ENCODE measurements at places on chromosomes 12 and 14.
A peak's percentile ranks its signal among the peaks of the same experiment; 100 is the strongest.

- no peak for DNase-seq
Measured at GRCh38 chr12:4353785-4354208, 25.7 kb downstream of the FGF23 start.

DNA sequence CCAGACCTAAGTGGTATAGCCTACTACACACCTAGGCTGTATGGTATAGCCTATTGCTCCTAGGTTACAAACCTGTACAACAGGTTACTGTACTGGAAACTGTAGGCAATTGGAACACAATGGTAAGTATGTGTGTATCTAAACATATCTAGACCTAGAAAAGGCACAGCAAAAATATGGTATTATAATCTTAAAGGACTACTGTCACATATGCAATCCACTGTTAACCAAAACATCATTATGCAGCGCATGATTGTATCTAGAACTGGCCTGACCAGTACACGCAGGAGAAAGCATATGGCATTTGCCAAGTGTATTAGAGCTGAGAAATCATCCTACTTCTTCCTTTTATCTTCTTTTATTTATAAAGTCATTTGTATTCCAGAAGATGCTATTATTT lies 75.5 kb downstream of the SLC8A3 start:
- no peak for DNase-seq

DNA sequence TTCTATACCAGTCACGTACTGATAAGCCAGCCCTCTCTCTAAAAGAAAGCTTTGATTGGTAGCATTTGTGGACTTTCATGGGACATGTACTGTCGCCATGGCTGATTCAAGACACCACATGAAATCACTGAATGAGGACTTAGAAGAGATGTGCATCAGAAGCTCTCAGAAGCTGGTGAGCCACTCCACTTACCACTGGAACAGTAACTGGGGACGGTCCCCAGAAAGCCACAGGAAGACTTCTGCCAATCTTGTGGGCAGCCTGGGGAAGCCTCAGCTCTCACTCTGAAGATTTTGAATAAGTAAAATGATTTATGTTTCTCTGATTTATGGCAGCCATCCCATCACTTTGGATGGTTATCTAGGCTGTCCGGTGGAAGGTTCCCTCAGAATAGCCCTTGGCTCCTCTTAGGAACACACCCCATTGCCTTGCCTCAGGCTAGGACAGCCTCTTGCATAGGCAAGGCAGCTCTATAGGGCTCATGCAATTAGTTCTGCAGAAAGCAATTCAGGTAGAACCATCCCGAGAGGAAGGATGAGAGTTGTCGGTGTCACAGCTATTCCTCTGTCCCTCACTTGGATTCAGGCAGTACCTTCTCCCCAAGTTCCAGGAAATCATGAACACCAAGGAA lies 9.8 kb downstream of the DHRS1 start:
- DNase-seq = no peak

- peak; percentile 47 for DNase-seq
Measured at GRCh38 chr12:126747530-126748149, 1519.3 kb upstream of the TMEM132C start.

GRCh38 chr12:131147894-131148293 lies 194.2 kb downstream of the ADGRD1 start:
- no peak for DNase-seq

GRCh38 chr12:5493018-5493417 lies 61.1 kb downstream of the NTF3 start:
- no peak for DNase-seq

DNA sequence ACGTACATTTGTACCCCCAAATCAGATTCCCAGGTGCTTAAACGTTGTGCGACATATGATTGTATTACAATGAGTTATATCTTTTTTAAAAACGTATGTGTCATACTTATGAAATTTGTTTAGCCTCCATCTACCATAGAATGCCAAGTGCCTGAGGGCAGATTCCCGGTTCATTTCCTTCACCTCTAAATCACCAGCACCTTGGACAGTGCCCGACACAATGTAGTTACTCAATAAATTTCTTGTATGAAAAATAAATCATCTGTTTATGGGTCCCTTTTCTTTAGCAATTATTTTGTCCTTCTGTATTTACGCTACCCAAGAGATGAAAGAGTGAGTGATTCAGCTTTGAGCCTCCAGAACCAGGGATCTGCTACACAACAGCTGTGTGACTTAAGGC lies 157.4 kb downstream of the TBX5 start:
- DNase-seq = no peak

DNA sequence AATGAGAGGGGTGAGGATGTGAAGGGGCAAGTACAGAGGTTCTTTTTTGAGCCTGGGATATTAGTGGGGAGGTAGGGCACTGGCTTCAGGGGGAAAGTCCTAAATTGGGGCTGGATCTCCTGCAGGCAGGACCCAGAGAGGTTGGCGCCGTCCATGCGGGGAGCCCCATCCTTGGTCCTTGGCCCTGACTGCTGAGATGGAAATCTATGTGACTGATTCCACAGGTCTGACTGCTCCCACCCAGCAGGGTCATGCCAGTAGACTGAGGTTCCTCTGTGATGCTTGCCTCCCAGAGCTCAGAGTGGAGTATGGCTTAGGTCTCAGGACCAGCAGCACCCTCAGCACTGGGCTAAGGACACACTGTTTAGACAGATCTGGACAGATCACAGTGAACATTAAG lies 988.6 kb upstream of the TMEM132C start:
- DNase-seq = no peak

DNA sequence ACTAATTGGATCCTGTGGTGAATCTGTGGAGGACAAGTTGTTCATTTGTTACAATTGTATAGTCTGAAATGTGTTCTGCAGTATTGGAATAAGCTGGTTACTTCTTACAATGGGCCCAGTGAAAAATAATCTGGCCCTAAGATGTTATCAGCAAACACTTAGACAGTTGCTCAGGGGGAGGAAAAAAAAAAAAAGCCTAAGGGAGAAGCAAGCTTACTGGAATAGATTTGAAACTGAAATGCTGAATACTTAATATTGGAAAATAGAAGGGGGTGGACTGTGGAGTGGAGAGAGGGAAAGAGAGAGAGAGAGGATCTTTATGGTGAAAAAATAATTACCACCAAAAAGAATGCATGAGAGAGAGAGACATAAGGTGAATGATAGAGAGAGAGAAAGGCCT lies 4.0 kb downstream of the FOXG1 start:
- peak; percentile 57 for DNase-seq

DNA sequence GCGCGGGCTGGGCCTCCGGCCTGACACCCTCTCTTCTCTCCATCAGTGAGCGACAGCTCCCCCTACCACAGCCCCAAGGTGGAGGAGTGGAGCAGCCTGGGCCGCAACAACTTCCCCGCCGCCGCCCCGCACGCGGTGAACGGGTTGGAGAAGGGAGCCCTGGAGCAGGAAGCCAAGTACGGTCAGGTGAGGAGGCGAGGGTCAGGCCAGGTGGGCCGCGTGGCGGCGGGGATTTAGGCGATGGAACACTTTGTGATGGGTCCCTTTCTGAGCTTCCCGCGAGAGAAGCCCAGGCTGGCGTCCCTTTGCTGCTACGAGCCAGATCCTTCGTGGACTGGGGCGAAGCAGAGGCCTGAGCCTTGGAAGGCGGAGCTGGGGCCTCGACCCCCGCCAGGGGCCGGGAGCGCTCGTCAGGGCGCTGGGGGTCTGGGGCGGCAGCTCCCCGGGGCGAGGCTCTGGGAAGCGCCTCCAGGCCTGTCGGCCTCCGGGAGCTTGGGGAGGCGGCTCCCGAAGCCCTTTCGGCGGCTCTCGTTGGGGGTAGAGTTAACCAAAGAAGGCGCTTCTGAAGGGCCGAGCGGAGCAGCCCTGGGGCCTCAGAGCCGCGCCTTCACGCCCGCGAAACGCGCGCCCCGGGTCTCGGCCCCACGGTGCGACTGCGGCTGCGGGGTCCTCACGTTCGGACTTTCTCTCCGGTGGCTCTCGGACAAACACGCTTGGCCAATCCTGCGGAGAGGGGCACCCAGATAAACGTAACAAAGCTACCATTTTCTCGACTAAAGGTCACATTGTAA lies 5.0 kb downstream of the PAX9 start:
- peak; percentile 50 for DNase-seq

DNA sequence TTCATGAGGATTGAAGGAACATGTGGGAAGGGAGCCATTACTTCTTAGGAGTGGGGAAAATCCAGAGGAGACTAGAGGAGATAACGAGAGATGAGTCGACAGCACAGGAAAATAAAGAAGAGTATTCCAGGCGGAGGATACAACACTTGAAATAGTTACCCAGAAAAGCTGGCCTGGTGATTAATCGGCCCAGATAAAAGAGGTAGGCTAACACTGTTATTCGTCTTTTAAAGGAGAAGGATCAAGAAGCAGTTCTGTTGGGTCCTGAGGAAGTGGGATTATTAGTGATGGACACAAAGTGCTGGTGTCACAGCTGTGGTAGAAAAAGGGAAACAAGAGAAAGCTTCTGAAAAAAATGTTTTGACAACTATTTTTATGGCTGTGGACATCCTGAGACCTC lies 425.3 kb downstream of the ZFP36L1 start:
- DNase-seq = no peak

GRCh38 chr12:105237666-105238065 lies 1.7 kb upstream of the APPL2 start:
- DNase-seq = no peak

- DNase-seq = no peak
Measured at GRCh38 chr12:117466677-117467362, 105.4 kb upstream of the NOS1 start.

DNA sequence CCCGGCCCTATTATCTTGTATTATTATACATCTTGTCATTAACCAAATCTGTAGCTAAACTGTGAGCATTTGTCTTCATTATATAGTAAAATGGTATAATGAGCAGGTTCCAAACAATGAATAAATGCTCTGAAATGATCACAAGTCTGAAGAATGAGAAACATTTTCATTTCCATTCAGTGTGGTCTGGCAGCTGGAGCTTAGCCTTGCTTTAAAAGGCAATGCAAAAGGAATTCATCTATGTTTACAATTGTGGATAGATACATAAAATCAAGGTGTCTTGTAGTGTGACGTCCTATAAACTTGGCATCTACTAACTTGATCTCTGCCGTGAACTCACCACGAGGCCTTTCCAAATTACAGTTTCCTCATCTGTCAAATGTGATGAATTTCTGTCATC lies 168.3 kb downstream of the RMST start:
- no peak for DNase-seq

- DNase-seq = peak; percentile 51
Measured at GRCh38 chr14:34997762-34998161, 15.0 kb downstream of the SRP54 start.

GRCh38 chr12:6778217-6778573 lies 5.9 kb downstream of the LAG3 start:
- DNase-seq = no peak

- DNase-seq = no peak
Measured at GRCh38 chr12:101925935-101926334, 48.6 kb downstream of the DRAM1 start.

DNA sequence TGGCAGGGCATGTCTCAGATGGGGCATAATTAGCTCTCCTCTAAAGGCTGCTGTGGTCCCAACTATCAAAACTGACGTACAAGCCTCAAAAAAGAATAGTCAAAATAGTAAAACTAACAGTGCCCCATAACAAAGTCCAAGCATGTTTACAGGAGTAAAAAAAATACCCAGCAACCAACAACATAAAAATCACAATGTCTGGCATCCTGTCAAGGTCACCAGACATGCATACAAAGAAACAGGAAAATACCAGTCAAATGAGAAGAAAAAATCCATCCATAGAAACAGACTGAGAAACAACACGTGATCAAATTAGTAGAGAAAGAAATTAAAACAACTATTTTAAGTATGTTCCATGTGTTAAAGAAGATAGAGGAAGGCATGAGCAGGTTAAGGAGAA lies 131.2 kb upstream of the C14orf180 start:
- DNase-seq = no peak

DNA sequence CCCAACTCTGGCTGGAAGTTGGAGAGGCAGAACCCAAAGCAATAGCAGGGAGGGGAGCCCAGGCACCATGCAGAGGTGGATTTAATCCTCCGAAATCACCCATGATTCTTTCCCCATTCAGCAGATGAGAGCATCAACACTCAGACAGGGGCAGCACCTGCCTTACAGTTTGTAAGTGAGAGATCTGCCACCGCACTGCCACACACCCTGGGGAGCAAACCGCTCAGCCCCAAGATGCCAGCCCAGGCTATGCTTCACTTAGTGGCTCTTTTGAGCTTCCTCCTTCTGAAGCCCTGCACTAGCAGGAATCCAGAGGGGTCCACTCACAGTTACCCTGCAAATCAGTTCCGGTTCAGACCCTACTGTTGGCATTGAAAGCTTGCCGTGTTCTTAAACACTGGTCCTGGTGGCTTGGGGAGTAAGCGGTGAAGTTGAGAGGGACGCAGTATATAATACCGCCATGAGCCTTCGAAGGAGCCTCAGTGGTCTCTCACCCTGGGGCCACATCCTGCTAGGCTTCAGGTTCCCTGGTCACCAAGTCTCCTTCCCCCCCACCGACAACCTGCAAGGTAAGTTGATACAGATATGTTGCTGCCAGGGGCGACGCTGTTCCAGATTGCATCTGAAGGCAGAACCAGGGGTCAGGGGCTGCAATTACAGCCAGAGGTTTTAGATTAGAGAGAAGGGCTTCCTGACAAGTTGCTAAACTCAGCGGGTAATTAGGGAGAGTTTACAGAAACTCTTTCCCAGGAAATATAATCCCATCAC lies 72.0 kb upstream of the CCND2 start:
- no peak for DNase-seq

- DNase-seq = no peak
Measured at GRCh38 chr14:24692382-24693352, 58.7 kb upstream of the GZMB start.

GRCh38 chr12:96198965-96199364 lies 4.8 kb downstream of the ELK3 start:
- no peak for DNase-seq

GRCh38 chr14:106309423-106309822 lies 783.0 kb downstream of the TMEM121 start:
- no peak for DNase-seq

DNA sequence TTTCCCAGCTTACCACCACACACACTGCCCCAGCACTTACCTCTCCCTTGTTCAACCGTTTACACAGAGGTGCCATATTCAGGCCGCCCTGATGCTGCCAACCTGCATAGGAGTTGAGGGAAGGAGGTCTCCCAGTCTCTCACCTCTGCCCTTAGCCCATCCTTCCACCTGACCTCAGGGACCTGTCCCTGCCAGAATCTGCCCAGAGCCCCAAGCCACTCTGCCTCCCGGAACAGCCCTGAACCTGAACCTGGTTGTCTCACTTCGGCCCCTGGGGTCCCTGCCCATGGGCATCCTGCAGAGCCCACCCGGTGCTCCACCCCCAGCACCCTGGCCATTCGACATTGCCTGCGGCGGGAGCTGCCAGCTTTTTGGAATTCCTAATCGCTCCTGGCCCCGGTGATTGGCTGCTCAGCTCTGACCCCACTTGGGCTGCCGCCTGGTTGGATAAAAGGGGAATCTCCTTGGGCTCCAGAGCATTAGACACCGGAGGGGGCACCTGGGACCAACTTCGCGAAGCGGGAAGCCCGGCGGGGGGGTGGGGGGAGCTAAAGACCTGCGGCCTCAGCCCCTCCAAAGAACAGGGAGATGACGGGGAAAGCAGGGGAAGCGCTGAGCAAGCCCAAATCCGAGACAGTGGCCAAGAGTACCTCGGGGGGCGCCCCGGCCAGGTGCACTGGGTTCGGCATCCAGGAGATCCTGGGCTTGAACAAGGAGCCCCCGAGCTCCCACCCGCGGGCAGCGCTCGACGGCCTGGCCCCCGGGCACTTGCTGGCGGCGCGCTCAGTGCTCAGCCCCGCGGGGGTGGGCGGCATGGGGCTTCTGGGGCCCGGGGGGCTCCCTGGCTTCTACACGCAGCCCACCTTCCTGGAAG lies at the start of gene VSX2:
Gene VSX2 (plus strand): TSS at position 476 of the 874 bp plus-strand sequence. CDS start 113 bp downstream, at position 589.
- DNase-seq = peak; percentile 73

- no peak for DNase-seq
Measured at GRCh38 chr14:67675219-67675582, 769 bp upstream of the VTI1B start.

Data from eye (tissue), 1 donor.